WERI-Rb-1 (cell line): ENCODE measurements at places on chromosomes 6 and 20.

DNA sequence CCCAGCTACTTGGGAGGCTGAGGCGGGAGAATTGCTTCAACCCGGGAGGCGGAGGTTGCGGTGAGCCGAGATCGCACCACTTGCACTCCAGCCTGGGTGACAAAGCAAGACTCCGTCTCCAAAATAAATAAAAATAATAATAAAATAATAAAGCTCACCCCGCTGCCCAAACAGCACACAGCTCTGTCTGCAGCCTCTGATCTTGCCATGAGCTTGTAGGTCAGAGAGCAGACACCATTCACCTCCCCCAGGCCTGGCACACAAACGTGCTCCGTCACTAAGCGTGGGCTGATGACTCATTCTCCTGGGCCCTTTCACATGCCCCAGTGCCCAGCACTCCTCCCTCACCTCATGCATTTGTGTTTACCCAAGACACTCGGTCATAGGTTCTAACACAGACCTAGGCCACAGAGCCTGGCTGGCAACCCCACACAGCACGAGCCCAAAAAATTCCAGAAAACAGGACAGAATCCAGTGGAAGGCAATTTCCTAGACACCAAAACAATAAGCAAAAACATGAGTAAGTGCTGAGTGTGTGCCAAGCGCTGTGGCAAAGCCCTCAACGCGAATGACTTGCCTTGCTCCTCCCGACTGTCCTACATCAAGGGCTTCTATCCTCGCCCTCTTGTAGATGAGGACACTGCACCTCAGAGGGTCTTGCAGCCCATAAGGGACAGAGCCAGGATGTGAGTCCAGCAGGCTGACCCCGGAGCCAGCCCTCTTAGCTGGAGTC is 18.0 kb downstream of the ATP9A start:
- DNase-seq, result no peak

DNA sequence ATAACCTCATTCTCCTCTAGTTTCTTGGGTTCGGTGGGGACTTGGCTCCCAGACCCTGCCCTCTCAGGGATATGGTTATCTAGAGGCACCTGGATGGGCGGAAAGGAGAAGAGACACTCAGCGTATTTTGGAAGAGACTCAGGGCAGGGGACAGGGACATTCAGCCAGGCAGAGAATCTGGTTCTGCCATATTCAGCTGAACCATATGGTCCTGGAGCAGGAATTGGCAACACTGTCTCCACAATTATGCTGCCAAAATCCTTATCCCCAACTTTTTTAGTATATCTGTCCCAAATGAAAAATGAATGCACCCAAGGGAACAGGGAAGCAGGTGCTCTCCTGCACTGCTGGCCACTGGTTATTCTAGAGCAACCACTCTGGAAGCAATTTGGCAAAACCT is 17.7 kb downstream of the SDC4 start:
- no peak for DNase-seq

DNA sequence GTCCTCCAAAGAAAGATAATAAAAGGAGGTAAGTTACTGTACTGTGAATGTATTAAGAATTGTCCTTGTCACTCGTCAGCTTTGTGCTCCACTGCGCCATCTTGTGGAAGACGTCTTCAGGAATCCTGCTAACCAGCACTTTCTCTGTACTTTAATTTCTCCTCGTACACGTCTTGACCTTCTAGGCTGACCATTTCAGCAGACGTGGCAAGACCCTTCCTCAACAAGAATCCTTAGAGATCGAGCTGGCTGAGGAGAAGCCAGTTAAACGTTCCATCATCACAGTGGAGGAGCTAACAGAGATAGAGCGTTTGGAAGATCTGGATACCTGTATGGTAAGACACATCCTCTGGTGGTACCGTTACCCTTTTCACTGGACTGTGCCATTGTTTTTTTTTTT is 95.5 kb upstream of the SCGN start:
- peak; percentile 90 for DNase-seq

- DNase-seq, result peak; percentile 90
Measured at GRCh38 chr6:31083742-31084354, 28.5 kb downstream of the C6orf15 start.

DNA sequence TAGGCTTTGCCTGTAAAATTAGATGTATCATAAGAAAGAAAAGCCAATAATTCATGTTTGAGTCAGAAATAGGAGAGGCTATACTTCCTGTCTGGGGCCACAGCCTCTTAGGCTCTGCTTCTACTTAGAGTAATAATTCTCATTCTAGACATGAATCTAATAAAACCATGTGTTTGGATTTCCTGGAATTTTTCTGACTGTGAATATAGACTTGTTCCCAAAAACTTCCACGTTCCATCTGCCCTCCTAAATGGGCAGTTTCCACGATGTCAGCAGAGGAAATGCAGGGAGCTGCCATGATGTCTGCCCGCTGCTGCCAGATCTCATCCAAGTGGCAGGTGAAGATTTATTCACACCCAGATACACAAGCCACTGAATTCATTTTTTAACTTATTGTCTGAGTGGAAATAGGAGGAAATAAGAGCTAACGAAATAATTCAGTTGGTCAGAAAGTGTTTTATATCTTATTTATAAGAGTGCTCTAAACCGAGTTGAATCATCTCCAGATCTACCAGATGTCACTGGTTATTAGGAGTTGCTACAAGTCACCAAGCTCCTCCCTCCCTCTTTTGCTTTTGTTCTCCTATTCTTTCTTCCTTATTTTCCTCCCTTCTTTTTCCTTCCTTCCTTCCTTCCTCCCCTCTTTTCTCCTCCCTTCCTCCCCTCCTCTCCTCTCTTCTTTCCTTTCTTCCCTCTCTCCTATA is 69.3 kb downstream of the ALDH8A1 start:
- DNase-seq, result no peak
